ENCODE measurements at places on chromosomes 5 and 9.
A peak's percentile ranks its signal among the peaks of the same experiment; 100 is the strongest.

- DNase-seq: no peak
These were observed 18.6 kb downstream of the CD74 start for GRCh38 chr5:150394131-150394530.

GRCh38 chr5:87008751-87009560 lies 258.7 kb upstream of the RASA1 start:
- DNase-seq: no peak

GRCh38 chr9:137982200-137982599 lies 104.6 kb downstream of the CACNA1B start:
- DNase-seq: peak; percentile 15

DNA sequence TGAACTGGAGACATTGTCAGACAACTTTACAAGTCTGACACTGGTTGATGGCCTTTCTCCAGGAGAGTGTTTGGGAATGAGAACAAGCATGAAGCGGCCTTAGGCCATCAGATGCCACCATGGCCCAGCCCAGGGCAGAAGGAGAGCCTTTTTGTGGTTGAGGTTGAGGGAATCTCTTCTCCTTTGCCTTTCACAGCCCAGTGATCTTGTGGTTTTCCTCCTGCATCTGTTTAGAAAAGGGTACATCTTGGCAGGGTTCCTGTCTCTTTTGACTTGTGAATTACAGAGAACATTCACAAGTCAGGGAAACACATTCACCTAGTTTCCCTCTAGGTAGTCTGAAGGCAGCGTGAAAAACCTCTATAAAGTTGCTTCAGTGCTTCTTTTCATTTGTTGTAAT lies 27.5 kb downstream of the DMRT2 start:
- no peak for DNase-seq

DNA sequence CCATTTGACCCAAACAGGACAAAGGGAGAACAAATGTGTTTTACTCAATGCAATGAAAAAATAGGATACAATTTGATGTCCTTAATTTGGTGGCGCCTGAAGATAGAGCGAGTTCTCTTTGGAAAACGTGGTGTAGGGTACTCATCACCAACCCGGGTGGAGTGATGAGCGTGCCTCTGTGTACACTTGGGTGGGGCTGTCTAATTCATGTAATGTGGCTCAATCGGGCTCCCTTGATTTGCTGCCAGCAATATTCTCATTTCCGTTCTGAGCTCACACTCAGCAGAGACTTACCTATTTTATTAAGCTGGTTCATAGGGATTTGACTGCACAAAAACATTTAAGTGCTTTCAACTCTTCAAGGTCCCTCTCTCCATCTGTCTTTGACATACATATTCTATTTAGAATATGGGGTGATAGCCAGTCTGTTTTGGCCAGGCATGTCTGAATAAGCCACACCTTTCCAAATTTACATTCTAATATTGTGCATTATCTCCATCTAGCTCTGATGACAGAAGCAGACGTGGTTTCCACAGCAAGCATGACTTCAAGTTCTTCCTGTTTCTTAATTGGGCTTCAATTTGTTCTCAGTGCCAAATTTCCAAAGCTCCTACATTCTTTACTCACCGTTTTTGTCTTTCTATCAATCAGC lies 162.5 kb downstream of the IRX2 start:
- peak; percentile 86 for DNase-seq

DNA sequence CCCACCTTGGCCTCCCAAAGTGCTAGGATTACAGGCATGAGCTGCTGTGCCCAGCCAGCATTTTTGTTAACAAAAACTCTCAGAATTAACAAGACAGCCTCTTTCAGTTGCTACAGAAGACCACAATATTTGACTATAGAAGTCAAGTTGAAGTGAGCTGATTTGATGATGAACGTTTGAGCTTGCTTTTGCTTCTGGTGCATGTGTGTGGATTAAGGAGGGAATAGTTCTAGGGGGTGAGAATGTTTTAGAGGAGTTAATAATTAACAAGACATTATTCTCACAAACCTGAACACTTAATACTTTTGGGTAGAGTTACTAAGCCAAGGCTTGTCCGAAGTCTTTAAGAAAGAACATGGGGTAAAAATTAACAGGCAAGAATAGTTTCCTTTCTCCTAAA lies 191.6 kb downstream of the TENT4A start:
- no peak for DNase-seq

DNA sequence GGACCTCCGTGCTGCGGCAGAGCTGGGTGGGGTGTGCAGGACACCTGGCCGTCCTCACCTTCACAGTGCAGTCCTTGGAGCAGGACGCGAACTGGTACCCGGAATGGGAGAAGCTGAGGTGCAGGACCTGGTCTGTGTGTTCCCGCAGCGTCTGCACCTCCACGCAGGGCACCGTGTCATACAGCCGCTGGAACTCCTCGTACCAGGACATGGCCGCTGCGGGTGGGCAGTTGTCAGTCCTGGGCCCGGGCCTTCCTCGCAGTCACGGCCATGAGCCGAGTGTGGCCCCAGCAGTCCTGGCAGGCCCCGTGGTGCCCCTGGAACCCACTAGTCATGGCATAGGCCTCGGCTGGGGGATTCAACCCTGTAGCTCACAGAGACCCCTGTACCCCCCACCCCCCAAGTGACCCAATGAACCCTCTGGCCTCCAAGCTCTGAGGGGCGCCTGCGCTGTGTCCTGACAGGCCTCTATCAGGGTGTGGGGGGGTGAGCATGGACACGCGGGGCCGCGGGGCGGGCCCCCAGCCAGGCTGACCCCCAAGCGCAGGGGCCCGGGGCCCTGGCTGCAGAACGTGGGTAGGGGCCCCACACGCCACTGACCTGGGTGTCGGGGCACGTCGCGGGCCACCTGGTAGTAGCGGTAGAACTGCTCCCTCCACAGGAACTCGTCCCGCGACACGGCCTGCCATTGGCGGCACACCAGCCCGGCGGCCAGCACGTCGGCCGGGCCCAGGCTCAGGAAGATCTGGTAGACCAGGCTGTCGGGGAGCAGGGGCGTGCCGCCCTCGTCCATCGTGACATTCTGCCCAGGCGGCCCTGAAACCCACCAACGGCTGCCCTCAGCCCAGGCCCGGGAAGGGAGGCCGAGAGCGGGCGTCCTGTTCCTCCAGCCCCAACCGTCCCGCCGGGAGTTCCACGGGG lies 987 bp downstream of the FBXW5 start:
- DNase-seq: no peak

- DNase-seq: no peak
These were observed 12.2 kb upstream of the GRIN1 start for GRCh38 chr9:137126786-137127185.

GRCh38 chr5:126975796-126976195 lies 54.6 kb downstream of the MARCHF3 start:
- no peak for DNase-seq

GRCh38 chr5:169856571-169856970 lies 123.7 kb downstream of the INSYN2B start:
- DNase-seq: no peak

DNA sequence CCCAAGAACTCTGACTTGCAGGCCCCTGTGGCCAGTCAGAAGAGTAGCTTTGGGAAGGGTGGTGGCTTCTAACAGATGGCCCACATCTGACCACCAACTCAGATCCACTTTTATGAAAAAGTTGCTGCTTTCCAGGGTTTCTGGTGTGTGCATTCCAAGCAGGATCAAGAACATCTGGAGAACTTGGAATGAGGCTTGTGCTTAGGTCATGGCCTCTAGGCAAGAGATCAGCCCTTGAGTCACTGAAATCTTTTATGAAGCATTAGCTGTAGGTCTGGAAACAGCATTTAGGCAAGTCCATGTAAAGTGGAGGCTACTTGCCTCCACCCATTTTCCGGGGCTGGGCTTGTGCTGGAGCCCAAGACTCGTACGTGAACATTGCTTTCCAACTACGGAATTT lies 433.3 kb downstream of the SH3GL2 start:
- no peak for DNase-seq

DNA sequence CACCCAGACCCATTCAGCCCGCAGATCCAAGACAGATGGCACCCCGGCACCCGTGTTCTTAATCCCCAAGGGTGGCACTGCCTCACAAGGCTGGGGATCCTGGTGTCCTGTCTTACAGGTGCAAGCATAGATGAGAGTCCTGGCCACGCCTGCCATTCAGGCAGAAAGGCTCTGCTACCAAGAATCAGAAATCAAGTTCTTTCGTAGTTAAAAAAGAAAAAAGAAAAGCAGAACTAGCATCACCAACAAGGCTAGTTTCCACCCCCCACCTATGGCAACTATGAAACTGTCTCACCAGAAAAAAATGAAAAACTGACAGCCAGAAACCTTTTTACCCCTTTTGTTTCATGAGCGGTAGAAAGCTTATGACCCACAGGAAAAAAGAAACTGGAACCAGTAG lies 170.4 kb downstream of the SYK start:
- no peak for DNase-seq

DNA sequence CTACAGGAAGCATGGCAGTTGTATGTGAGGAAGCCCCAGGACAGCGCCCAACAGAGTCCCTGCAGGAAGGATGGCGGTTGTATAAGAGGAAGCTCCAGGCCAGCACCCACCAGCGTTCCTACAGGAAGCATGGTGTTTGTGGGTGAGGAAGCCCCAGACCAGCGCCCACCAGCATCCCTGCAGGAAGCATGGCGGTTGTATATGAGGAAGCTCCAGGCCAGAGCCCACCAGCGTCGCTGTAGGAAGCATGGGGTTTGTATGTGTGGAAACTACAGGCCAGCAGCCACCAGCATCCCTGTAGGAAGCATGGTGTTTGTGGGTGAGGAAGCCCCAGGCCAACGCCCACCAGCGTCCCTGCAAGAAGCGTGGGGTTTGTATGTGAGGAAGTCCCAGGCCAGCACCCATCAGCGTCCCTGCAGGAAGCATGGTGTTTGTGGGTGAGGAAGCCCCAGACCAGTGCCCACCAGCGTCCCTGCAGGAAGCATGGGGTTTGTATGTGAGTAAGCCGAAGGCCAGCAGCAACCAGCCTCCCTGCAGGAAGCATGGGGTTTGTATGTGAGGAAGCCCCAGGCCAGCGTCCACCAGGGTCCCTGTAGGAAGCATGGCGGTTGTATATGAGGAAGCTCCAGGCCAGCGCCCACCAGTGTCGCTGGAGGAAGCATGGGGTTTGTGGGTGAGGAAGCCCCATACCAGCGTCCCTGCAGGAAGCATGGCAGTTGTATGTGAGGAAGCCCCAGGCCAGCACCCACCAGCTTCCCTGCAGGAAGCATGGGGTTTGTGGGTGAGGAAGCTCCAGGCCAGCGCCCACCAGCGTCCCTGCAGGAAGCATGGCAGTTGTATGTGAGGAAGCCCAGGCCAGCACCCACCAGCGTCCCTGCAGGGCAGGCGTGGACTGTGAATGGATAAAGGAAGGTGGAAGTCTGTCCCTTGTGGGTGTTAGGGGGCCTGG lies 79.0 kb downstream of the DAP start:
- DNase-seq: no peak

DNA sequence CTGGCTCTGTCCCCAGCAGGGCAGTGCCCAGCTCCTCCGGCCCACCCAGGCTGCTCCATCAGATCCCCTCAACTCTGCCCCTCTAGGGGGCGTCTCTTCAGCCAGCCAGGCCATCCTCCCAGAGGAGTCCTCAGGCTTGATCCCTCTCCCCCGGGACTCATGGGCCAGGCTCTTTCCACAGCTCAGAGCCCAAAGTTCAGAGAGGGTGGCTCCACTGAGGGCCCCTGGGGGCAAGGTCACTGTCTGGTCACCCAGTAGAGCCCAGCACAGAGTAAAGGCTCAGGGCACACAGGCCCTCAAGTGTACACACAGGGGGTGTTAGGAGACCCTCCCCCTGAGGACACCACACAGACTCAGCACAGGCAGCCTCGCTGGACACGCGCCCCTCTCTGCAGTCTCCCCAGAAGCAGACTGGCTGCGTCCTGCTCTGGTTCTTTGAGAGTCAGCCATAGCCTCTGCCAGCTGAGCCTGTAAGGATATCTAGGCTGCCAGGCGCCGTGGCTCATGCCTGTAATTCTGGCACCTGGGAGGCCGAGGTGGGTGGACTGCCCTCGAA lies 64.8 kb downstream of the PAX5 start:
- DNase-seq: no peak

DNA sequence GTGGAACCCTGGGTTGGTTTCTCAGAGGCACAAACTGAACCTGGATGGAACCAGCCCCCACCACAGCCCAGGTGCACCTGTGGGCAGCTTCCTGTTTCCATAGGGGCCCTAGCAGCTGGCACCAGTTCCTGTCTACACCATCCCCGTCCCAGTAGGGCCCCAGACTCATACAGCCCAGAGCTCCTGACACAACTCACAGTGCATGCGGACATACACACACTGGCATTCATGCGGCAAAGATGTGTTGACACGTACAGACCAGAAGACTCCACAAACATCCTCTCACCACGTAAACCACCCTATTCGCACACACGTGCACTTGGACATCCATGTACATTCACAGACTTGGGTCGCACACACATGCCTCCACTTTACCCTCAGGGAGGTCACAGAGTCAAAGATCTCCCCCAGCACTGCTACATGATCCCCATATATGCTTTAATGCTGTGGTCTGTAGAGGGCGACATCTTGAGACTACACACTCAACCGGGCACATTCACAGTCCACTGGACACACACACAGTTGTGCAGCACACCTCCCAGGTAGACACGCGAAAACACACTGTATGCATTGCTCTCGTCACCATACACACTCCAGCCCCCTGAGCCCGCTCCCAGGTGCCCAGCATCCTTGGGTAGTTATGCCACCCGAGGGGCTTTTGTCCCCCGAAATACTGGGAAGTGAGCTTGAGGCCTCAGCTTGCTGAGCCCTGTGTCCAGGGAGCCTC lies 22.4 kb downstream of the CXXC5 start:
- peak; percentile 47 for DNase-seq

- no peak for DNase-seq
These were observed 25.5 kb downstream of the ADAM19 start for GRCh38 chr5:157549954-157550549.

DNA sequence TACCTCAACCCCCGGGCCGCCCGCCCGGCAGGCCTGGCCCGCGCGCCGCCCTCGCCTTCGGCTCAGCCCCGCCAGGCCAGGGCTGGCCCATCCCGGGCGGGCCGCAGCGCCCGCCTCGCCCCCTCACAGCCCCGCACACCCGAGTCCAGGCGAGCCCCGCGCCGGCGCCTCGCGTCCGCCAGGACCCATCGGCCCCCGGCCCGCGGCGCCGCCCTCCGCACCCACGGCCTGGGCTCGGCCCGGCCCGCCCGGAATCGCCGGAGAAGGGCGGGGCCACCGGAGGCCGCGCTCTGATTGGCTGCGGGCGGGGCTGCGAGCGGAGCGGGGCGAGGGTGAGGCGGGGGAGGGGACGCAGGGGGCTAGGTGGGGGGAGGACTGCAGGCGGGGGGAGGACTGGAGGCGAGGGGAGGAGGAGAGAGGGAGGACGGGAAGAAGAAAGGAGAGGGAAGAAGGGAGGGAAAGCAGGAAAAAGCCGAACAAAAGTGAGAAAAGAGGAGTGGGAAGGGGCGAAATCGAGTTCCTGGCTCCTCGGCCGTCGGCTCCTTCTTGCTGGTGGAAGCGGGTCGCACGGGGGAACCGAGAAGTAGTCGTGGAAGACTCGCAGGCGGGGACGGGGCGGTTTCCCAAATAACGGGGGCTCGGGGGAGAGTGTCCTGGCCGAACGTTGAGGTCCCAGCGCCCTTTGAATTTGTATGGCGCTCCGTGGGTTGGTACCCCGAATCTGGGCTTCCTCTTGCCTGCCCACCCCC lies 472 bp upstream of the UBTD2 start:
- peak; percentile 55 for DNase-seq

DNA sequence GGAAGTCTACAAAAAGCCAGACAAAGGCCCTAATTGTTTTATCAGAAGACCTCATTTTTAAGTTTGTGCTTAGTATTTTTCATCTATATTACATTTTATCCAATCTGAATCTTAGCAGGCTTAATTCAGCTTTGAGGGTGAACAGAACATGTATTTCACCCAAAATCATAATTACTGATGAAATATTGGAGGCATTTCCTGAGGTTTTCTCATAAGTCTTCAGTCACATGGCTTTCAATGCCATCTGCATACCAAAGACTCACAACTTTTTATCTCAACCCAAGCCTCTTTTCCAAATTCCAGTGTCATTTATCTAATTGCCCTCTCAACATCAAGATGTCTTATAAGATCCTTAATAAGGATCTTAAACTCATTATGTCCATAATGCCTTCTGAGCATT lies 150.8 kb downstream of the TTC39B start:
- DNase-seq: no peak
